Uterus (tissue), 4 donors: ENCODE measurements at places on chromosomes 3 and 15. TPM values are rescaled to one million over a fixed set of nuclear protein-coding genes. Genes with fewer than 3 reads are reported as not detected.

The KCNH8 gene
- not detected for total RNA-seq

The GATA2 gene
- 62.0 TPM for total RNA-seq

The CHRNA3 gene
- 1.3 TPM for total RNA-seq

The PP2D1 gene
- total RNA-seq: not detected

The GOLGA8N gene
- total RNA-seq: 6.4 TPM

The SNTN gene
- not detected for total RNA-seq

The ITIH1 gene
- not detected for total RNA-seq

The CYP1A1 gene
- 6.2 TPM for total RNA-seq

The CHRFAM7A gene
- 4.5 TPM for total RNA-seq

The CELF6 gene
- 1.9 TPM for total RNA-seq

The CYB561D2 gene
- 23.8 TPM for total RNA-seq

DNA sequence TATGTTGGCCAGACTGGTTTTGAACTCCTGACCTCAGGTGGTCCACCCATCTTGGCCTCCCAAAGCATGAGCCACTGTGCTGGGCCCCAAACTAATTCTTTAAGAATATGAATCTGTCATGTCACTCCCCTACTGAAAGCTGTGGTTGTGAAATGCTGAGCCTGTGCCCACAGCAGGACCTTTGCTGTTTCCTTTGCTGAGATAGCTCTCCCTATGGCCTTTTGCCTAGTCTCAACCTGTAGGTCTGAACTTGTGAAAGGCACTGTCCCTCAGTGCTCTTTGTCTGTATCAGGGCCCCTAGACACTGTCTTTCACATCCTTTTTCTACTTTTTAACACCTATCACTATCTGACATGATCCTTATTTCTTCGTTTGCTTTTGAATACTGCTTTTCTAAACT lies 62.7 kb upstream of the CCR4 start:
- H3K4me3 ChIP-seq: no peak overlapping the region
- no peaks in the 10 kb centered on the region for H3K4me1 ChIP-seq
- H3K27me3 ChIP-seq: no peaks in the 10 kb centered on the region

DNA sequence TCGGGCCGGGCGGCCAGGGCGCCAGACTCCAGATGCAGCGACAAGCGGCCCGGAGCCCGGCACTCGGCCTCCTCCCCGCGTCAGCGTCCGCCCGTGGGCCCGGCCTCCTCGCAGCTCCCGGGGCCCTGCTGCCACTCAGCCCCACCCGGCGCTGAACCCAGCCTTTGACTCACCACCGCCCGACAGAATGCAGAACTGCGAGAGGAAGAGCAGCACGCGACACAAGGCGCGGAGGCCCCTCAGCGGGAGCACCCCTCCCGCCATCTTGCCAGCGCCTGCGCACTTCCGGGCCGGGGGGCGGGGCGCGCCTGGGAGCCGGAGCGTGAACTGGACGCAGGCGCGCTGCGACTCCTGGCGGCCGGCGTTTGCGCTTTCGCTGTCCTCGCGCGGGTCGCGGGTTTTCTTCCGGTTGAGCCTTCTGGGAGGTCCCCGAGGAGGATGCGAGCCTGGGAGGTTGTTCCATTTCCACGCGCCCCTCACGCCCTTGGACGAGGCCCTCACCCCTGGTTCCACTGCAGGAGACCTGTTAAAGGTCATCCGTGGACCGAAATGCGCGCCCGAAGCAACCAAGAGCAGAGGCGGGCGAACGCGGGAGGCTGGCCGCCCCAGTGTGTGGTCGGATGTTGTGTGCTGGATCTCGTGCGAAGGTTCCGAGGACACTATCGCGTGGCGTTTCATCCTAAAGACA lies at the start of gene TM2D3:
Gene TM2D3 (minus strand): TSS at position 284 of the 688 bp plus-strand sequence. CDS start 20 bp downstream, at position 264.
- peak; percentile 90 for DNase-seq
- peak within 1 kb of the TSS; percentile 85 for H3K4me3 ChIP-seq
- peak within 1 kb of the TSS; percentile 90 for H3K27ac ChIP-seq
- H3K4me1 ChIP-seq: peaks cover 8% of the 10 kb centered on the region
- H3K27me3 ChIP-seq: no peaks in the 10 kb centered on the region

DNA sequence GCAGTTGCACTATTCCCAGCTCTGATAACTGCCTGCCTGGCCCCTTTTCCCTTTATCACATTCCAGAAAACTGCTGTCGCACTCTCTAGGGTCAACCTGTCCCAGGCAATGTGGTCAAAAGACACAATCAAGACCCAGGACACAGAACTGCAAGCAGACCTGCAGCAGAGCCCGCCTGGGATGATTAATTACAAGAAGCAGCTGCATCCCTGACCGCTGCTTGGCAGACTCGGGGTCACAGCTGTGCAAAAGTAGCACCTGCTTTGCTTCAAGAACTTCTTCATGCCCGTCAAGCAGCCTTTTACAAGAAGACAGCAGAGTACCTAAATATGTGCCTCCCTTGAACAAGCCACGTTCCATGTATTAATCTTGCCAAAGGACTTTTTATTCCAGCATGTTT lies 120.0 kb upstream of the ST8SIA2 start:
- no peaks in the 10 kb centered on the region for H3K36me3 ChIP-seq
- H3K4me3 ChIP-seq: no peak overlapping the region
- no peak overlapping the region for H3K27ac ChIP-seq

- no peak overlapping the region for H3K4me3 ChIP-seq
- no peak for DNase-seq
- H3K27ac ChIP-seq: no peak overlapping the region
- H3K4me1 ChIP-seq: no peaks in the 10 kb centered on the region
- no peaks in the 10 kb centered on the region for H3K27me3 ChIP-seq
Measured at GRCh38 chr15:92654662-92655061, 913 bp downstream of the FAM174B start.

DNA sequence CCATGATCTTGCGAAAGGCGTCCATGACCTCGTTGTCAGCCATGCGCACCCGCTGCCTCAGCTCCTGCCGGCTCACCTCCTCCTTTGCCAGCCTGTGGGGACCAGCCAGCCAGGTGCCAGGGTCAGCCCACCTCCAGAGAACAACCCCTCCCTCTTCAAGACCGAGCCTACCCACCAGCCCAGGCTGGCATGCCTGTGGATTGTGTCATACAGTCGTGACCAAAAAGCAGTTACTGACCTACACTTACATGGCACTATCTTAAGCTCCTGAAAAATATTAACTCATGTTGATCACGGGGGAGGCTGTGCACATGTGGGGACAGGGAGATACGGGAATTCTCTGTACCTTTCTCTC lies 10.7 kb upstream of the CAMK1 start:
- no peak for DNase-seq
- no peaks in the 10 kb centered on the region for H3K36me3 ChIP-seq
- no peaks in the 10 kb centered on the region for H3K4me1 ChIP-seq
- H3K27ac ChIP-seq: no peak overlapping the region
- no peaks in the 10 kb centered on the region for H3K27me3 ChIP-seq
- H3K4me3 ChIP-seq: no peak overlapping the region

- no peak overlapping the region for H3K4me3 ChIP-seq
- H3K27ac ChIP-seq: no peak overlapping the region
- H3K4me1 ChIP-seq: no peaks in the 10 kb centered on the region
- DNase-seq: no peak
- no peaks in the 10 kb centered on the region for H3K27me3 ChIP-seq
Measured at GRCh38 chr3:88137836-88138235, 11.9 kb upstream of the C3orf38 start.

- no peaks in the 10 kb centered on the region for H3K4me1 ChIP-seq
- H3K4me3 ChIP-seq: no peak overlapping the region
- no peaks in the 10 kb centered on the region for H3K27me3 ChIP-seq
- DNase-seq: no peak
- H3K27ac ChIP-seq: no peak overlapping the region
Measured at GRCh38 chr3:143421556-143421955, 302.0 kb downstream of the CHST2 start.

- H3K4me3 ChIP-seq: no peak overlapping the region
- H3K4me1 ChIP-seq: no peaks in the 10 kb centered on the region
- no peaks in the 10 kb centered on the region for H3K27me3 ChIP-seq
- DNase-seq: no peak
- H3K27ac ChIP-seq: no peak overlapping the region
Measured at GRCh38 chr3:197511130-197511529, 44.6 kb downstream of the BDH1 start.

GRCh38 chr3:194672876-194673275 lies 885 bp upstream of the LSG1 start:
- H3K36me3 ChIP-seq: no peaks in the 10 kb centered on the region
- peaks cover 6% of the 10 kb centered on the region for H3K4me1 ChIP-seq
- no peak for DNase-seq
- peak overlapping the region; percentile 68 for H3K4me3 ChIP-seq
- peak overlapping the region; percentile 86 for H3K27ac ChIP-seq

- peak overlapping the region; percentile 79 for H3K4me3 ChIP-seq
- no peaks in the 10 kb centered on the region for H3K4me1 ChIP-seq
- H3K27ac ChIP-seq: peak overlapping the region; percentile 97
- H3K27me3 ChIP-seq: no peaks in the 10 kb centered on the region
- peak; percentile 31 for DNase-seq
- no peaks in the 10 kb centered on the region for H3K36me3 ChIP-seq
Measured at GRCh38 chr3:5187920-5188418, 462 bp downstream of the EDEM1 start.

DNA sequence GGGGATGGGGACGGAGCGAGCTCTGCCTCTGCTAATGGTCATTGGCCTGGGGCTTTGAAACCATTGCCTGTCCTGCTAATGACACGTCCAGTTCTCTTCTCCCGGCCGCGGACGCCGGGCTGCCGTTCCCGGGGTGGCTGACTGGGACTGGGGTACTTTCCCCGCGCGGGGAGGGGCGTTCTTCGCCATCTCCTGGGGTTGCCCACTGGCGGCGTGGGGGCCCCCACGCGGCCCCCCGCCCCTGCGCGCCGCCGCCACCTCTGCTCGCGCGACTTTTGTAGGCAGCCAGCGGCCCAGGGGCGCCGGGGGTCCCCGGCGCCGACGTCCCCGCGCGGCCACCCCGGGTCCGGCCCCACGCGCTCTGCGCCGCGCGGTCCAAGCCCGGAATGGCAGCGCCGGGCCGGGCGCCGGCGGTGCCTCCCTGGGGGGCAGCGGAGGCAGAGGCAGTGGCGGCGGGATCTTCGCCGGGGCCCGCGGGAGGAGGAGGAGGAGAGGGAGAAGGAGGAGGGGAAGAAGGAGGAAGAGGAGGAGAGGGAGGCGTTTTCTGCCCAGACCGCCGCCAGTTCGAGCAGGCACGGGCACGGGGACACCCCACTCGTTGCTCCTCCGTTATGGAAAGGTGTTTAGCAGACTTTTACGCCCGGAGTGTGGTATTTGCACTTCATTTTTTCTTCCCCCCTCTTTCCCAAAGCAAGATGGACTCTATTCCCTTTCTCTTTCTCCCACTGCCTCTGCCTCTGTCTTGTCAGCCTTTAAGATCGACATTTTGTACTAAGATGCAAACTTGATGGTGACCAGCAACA lies 2.3 kb downstream of the BBX start:
- peak overlapping the region; percentile 69 for H3K4me3 ChIP-seq
- H3K4me1 ChIP-seq: no peaks in the 10 kb centered on the region
- H3K27ac ChIP-seq: peak overlapping the region; percentile 93
- no peaks in the 10 kb centered on the region for H3K27me3 ChIP-seq

DNA sequence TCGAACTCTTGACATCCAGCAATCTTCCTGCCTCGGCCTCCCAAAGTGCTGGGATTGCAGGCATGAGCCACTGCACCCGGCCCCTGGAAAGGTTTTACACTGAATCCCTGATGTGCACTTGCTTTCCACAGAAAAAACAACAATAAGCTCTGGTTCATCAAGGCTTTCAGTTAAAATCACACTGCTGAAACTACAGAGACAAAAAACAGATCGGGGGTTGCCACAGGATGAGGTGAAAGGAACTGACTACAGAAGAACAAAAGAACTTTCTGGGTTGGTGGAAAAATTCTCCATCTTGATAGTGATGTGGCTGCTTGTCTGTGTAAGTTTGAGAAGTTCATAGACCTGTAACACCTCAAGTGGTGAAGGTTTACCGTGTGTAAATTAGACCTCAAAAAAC lies 2.9 kb downstream of the RAB43 start:
- no peak overlapping the region for H3K4me3 ChIP-seq
- no peaks in the 10 kb centered on the region for H3K36me3 ChIP-seq
- H3K4me1 ChIP-seq: peaks cover 6% of the 10 kb centered on the region
- no peak overlapping the region for H3K27ac ChIP-seq

GRCh38 chr3:32405155-32405554 lies 13.5 kb downstream of the CMTM7 start:
- H3K4me1 ChIP-seq: peaks cover 6% of the 10 kb centered on the region
- no peaks in the 10 kb centered on the region for H3K27me3 ChIP-seq
- no peaks in the 10 kb centered on the region for H3K36me3 ChIP-seq
- DNase-seq: no peak
- no peak overlapping the region for H3K27ac ChIP-seq

- H3K27me3 ChIP-seq: no peaks in the 10 kb centered on the region
- H3K36me3 ChIP-seq: no peaks in the 10 kb centered on the region
- peak; percentile 65 for DNase-seq
Measured at GRCh38 chr3:129605203-129605921, 1.1 kb downstream of the PLXND1 start.

GRCh38 chr3:55588146-55588765 lies 101.2 kb upstream of the WNT5A start:
- H3K4me3 ChIP-seq: no peak overlapping the region
- no peak overlapping the region for H3K27ac ChIP-seq

- H3K4me3 ChIP-seq: no peak overlapping the region
- H3K27ac ChIP-seq: no peak overlapping the region
- H3K27me3 ChIP-seq: no peaks in the 10 kb centered on the region
- no peaks in the 10 kb centered on the region for H3K4me1 ChIP-seq
- DNase-seq: no peak
- no peaks in the 10 kb centered on the region for H3K36me3 ChIP-seq
Measured at GRCh38 chr3:93843981-93844380, 129.7 kb downstream of the PROS1 start.

DNA sequence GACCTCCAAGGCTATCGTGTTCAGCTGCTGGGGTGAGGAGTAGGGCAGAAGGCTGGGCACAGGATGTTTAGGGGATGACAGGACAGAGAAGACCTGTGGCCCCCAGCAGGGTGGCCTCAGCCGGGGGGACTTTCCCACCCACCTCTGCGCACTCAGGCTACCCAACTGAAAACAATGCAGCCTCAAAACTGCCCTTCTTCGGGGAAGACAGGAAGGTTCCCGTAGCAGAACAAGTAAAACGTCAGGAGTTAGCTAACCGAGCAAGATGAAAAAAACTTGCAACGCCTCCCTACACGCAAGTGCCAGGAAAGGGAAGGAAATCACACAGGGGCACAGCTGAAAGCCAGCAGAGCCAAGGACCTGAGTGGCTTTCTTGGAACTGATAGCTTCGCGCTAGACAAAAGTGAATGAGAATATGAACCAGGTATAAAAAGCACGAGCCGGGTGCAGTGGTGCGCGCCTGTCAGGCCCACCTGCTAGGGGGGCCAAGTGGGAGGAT lies 38.4 kb upstream of the FURIN start:
- H3K36me3 ChIP-seq: no peaks in the 10 kb centered on the region
- no peak for DNase-seq
- H3K27me3 ChIP-seq: no peaks in the 10 kb centered on the region
- peak overlapping the region; percentile 29 for H3K27ac ChIP-seq
- no peak overlapping the region for H3K4me3 ChIP-seq

DNA sequence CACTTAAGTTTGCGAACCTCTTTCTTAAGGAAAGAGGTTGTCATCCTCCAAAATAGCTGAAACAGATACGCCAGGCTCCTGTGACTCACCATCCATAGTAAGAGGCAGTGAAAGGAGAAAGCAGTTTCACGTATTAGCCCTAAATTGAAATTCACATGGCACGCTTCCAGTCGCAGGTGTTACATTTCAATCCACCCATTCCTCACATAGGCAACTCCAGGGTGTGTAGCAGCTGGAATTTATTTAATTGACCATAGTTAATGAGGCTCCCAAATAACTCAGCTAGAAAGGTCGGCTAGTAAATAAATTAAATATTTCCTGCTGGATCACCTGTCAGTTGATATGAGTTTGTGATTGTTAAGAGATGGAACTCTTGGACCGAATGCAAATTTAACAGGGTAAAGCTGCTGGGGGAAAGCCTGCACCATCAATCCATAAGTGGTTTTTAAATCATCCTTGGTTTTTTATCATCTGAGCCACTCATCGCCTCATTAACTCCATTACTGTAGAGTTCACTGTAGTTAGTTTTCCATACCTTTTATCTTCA lies 19.6 kb downstream of the NSUN3 start:
- H3K4me3 ChIP-seq: no peak overlapping the region
- H3K4me1 ChIP-seq: no peaks in the 10 kb centered on the region
- H3K36me3 ChIP-seq: no peaks in the 10 kb centered on the region
- no peaks in the 10 kb centered on the region for H3K27me3 ChIP-seq
